ENCODE measurements at places on chromosomes 7 and 10.

- peak; percentile 87 for DNase-seq
These were observed 389.0 kb upstream of the PODXL start for GRCh38 chr7:131945313-131945911.

DNA sequence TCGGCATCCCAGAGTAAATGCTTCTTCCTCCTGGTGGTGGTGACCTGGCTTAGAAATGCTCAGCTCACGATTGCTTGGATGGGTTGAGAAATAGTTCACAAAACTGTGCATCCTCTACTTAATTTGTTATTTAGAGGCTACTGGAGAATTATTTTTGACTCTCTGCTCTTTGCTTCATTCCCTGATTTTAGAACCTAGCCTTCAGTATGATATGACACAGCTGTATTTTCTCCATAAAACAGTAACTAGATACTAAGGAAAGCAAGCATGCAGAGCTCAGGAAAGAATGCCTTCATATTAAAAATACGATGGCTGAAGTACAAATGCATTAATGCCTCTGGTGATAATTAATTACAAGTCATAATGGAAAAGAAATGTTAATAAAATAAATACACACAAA lies 602.0 kb upstream of the COBL start:
- DNase-seq, result no peak

GRCh38 chr7:124171068-124171467 lies 138.2 kb upstream of the TMEM229A start:
- DNase-seq, result no peak

GRCh38 chr10:89975771-89976170 lies 274.4 kb downstream of the KIF20B start:
- DNase-seq, result no peak

DNA sequence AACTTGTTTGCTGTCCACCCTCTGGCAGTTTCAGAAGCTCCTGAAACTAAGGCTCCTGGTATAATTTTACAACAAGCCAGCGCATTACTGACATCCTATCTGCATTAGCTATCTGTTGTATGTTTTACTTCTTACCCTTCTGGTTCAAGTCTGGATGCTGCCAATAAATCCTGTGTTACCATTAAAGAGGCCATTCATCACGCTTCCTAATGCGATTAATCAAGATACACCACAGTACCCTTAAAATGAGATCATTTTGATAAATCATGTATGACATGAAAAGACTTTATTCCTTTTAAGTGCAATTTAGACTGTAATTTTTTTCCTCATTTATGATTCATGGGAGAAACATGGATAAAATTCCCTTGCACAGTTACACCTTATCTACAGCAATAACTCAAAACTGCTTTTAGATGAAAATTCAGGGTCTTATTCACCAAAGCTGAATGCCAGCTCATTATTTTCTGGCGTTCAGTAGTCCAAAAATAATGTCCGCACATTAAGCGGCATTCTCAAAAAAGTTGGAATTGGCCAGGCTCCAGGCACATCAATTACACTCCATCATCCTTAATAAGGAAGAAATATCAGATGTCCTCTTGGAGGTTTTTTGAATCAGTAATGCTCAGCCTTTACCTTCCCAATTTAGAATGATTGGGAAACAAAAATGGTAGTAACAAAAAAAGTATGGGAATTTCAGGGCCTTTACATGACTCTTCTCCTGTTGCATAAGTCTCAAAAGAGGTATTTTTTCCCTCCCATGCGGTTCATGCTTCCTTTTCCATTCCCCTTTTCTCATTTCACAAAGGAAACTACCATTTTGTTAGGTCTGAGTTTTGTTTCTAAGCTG lies 878.5 kb downstream of the LRMDA start:
- DNase-seq, result no peak

DNA sequence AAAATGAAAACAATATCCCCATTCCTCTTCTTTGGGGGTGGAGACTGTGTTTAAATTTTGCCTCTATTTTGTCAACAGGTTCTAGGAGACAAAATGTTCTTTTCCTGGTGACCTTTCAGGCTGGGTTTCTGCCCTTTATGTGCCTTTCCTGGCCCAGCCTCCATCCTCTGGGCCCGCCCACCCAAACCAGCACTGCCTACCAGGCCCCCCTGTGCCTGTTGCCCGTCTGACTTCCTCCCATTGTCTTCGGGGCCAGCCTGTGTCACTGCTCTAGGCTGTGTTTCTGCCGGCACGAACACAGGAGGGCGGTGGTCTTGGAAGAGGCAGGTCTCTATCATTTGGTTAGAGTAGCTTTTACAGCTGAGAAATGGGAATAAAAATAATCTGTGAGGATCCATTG lies 13.9 kb downstream of the TSPAN14 start:
- peak; percentile 87 for DNase-seq

GRCh38 chr7:124702385-124702784 lies 63.2 kb downstream of the GPR37 start:
- DNase-seq, result no peak

GRCh38 chr10:18424200-18424599 lies 227.2 kb downstream of the NSUN6 start:
- DNase-seq, result no peak

- DNase-seq, result no peak
These were observed 135.1 kb downstream of the CHRM2 start for GRCh38 chr7:137003566-137003965.

- peak; percentile 24 for DNase-seq
These were observed 170.1 kb upstream of the SEMA3A start for GRCh38 chr7:84364708-84365107.

GRCh38 chr7:139355320-139355719 lies 4.4 kb upstream of the LUC7L2 start:
- DNase-seq, result no peak

- no peak for DNase-seq
These were observed 35.8 kb downstream of the RASGEF1A start for GRCh38 chr10:43230909-43231522.

- DNase-seq, result no peak
These were observed 16.1 kb upstream of the FAM170B start for GRCh38 chr10:49149881-49150280.

DNA sequence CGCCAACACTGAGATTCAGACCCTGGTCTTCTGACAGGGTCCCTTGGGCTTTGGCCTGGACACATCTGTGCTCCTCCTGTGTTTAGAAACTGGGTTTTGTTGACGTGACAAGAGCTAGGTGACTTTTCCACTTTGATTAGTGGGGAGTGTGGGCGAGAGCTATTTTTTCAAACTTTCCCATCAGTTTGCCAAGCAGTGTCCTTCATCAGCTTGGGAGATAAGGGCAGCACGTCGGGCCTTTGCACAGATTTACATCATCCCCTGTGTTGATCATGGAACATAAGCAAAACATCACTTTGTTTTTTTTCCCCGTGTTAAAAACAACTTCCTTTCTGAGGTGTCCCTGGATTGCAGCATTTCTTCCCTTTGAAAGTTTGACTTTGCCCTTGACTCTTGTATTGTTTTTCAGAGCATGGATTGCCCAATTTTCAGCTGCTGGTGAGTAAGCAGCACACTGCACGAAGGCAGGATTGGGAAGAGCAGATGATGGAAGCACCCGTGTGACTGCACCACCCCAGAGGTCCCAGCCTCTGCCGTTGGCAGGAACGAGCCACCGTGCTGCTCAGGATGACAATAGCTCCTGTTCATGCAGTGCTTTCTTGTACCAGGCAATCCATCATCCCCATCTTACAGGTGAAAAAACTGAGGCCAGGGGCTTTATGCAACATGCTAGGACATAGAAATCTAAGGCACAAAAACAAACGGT lies 6.4 kb upstream of the IGFBP1 start:
- no peak for DNase-seq

DNA sequence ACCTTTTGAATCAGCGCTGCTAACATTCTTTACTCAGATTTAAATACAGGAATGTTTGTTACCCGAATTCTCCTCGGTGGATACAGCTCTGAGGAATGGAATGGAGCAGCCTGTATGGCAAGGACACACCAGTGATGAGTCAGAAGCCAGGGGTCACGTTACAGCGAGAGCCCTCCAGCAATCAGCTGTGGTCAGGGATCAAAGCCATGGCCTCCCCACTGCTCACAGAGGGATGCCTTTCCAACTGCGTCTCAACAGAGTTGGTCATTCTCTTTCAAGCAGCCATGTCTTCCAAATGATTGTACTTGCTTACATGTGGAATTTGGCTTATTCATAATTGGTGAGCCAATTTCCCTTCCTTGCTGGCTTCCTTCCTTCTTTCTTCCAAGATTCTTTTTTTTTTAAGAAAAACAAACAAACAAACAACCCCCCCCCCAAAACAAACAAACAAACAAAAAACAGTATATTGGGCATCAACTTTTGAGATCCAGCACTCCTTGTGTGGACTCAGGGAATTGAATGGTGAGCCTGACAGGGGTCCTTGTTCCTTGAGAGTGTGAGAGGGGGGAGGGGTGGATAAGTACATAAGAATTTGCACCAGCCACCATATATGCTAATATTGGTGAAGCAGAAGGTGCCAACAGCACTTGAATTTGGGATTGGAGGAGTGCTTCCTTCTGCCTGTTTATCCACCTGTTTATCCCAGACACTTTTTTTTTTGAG lies 100.2 kb downstream of the ATXN7L1 start:
- peak; percentile 97 for DNase-seq

DNA sequence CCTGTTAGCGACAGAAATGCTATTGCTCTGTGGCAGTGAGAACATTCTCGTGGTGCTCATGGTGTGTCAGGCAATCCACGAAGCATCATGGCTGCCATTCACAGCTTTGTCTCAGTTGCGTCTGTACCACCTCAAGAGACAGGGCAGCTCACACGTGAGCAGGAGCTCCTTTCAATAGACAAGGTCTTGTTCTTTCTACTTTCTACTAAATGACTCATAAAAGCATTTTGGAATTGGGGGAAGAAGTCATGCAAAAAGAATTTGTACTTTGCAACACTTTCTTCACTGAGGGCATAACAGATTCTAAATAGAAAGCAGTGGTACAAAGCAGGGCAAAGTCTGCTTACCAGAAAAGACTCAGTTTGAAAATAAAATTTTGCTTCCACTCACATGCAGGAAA lies 638.5 kb downstream of the PHTF2 start:
- DNase-seq, result no peak

- DNase-seq, result no peak
These were observed 254.0 kb upstream of the LRGUK start for GRCh38 chr7:133873187-133873586.

DNA sequence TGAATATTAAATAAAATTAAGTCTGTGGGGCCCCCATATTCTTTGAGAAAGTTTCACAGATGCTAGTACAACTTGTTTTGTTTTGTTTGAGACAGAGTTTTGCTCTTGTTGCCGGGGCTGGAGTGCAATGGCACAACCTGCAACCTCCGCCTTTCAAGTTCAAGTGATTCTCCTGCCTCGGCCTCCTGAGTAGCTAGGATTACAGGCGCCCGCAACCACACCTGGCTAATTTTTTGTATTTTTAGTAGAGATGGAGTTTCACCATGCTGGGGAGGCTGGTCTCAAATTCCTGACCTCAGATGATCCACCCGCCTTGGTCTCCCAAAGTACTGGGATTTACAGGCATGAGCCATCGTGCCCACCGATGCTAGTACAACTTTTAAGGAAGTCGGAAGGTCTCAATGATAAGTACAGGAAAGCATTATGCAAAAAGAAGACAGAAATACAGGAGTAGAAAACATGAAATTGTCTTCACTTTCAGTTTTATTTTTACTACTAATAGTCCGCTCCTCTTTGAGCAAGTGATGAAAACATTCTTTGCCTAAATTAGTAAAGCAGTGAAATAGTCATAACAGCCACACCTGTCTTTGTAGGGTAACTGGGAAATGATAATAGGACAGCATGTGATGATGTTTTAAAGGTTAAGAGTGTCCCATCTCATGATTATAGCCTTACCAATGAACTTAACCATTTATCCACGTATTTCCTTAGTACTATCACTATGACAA lies 147.5 kb downstream of the SEMA3D start:
- DNase-seq, result no peak

DNA sequence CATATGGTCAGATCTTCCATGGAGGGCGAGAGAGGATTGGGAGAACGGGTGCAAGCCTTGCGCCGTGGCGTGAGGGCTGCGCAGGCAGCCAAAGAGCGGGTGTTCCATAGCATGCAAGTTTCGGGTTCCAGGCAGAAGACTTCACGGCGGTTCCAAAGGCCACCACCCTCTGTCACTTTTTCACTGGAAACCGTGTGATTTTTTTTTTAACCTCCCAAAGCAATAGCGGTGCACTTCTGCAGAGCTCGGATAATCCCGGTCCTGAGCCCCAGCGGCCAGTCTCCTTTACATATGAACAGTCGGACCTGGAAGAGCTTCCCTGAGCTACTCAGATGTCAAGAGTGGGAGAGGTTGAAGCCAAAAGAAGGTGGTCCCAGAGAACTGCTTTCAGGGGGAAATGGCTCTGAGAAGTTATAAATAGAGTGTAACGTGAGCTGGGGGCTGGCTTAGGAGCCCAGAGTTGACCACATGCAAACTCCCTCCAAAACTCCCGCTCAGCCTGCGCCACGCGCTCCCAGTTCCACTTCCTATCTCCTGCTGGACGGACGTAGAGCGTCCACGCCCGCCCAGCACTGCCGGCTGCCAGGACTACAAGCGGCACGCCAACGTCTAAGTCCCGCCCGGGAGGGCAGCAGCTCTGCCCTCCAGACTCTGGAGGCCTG lies at the start of gene MEOX2:
TSS of gene MEOX2 (minus strand) at position 389 of the 662 bp plus-strand sequence. CDS start at position 108, 281 bp downstream.
- peak; percentile 71 for DNase-seq

DNA sequence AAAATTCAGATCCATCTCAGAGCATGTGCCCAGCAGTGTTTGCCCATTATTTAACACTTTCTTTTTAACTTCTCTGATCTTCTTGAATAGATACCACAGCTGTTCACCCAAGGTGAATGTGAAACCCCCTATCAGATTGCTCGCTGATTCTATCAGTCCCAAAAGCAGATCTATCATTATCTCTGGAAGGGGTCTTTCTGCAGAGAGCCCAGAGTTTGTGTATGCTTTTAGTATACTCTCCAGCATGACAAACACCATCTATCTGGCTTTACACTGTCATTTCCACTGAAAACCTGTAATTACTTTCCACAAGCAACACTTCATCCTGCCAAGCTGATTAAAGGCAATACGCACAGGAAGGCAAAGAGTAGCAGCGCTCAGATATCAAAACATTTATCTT lies 168.2 kb downstream of the CACNA2D1 start:
- DNase-seq, result no peak

GRCh38 chr7:45660901-45661211 lies 86.7 kb downstream of the ADCY1 start:
- no peak for DNase-seq

GRCh38 chr7:134315679-134316538 lies 821 bp downstream of the SLC35B4 start:
- DNase-seq, result no peak

DNA sequence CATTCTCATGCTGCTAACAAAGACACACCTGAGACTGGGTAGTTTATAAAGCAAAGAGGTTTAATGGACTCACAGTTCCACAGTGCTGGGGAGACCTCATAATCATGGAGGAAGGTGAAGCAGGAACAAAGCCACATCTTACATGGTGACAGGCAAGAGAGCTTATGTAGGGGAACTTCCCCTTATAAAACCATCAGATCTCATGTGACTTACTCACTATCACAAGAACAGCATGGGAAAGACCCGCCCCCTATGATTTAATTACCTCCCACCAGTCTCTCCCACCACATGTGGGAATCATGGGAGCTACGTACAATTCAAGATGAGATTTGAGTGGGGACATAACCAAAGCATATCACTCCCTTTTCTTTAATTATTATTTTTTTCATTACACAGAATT lies 16.6 kb downstream of the COL28A1 start:
- DNase-seq, result no peak

Data from ELF-1 (cell line).